ENCODE measurements at places on chromosomes 7 and 10.
A peak's percentile ranks its signal among the peaks of the same experiment; 100 is the strongest.

- DNase-seq, result no peak
Observed at GRCh38 chr10:88721392-88721791, 15.3 kb downstream of the LIPK start.

- DNase-seq, result no peak
Observed at GRCh38 chr10:29379208-29379607, 90.3 kb downstream of the LYZL1 start.

DNA sequence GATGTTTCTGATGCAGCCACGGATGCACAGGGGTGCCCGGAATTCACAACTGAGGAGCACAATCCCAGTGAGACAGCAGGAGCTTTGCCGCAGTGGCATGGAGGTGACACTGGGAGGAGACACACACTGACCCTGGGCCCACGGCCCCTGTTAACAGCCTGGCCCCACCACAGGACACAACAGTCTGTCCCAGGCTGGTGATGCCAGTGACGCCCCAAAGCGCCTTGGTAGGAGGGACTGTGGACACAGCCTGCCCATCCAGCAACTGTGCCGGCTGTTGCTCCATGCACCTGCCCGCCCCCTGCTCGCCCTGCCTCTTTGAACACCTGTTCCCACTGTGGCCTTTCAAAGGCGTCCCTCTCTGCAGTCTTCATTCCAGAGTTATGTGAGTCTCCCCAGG, 49.8 kb downstream of the KLF6 start:
- DNase-seq, result no peak

GRCh38 chr7:125661-126060, 66.7 kb upstream of the FAM20C start:
- DNase-seq, result no peak

GRCh38 chr7:94313926-94314325, 80.8 kb upstream of the COL1A2 start:
- no peak for DNase-seq

GRCh38 chr10:80156216-80156615, 23.7 kb downstream of the PLAC9 start:
- DNase-seq, result no peak

- DNase-seq, result no peak
Observed at GRCh38 chr10:63752318-63752717, 231.1 kb downstream of the REEP3 start.

GRCh38 chr7:100801833-100802568, 25.3 kb downstream of the EPHB4 start:
- peak; percentile 9 for DNase-seq

DNA sequence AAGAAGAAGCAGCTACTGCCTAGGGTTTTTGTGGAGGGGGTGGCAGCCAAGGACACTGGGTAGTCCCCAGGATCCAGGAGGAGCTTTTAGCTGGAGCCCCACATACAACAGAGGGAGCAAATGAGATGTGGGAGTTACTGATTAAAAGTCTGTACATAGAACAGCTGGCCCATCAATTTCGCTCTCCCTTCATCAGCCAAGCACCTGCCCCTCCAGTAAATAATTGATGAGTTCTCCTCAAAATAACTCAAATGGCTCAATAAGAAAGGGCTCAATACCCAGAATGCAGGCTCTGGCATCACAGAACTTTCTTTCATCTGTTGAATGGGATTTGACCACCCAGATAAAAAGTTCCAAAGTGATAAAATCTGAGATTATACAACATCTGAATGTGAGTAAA, 15.1 kb upstream of the WNT8B start:
- no peak for DNase-seq

GRCh38 chr10:87519582-87519981, 14.9 kb downstream of the MINPP1 start:
- no peak for DNase-seq

DNA sequence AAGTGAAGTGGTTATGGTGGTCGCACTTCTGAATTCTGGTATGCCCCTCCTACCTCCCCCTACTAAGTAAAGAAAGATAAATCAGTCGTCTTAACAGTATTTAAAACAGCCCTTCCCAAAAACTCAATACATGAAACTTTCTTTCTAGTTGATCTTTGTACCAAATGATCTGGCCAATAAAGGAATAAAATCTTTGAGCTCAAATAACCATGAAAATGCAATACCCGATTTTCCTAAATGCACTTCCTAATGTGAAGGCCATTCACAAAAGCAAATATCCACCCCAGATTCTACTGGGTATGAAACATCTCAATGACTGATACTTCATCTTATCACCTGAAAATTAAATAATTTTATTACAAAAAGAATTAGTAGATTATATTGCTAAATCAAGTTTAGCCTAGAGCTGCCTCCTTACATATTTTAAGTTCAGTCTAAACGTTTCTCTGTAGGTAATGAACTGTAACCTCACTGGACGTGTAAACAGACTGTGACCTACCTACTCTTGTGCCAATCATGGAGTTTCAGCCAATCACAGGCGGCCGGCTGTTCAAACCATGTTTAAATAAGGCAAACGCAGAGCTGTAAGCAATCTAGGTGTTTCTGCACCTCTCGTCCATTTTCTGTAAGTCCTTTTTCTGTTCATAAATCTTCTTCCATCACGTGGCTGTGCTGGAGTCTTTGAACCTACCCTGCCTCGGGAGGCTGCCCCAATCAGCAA, 146.9 kb upstream of the AKR1E2 start:
- no peak for DNase-seq

GRCh38 chr10:24010436-24010970, 198.4 kb upstream of the KIAA1217 start:
- DNase-seq, result no peak

- DNase-seq, result no peak
Observed at GRCh38 chr10:30178356-30178964, 119.1 kb upstream of the JCAD start.

DNA sequence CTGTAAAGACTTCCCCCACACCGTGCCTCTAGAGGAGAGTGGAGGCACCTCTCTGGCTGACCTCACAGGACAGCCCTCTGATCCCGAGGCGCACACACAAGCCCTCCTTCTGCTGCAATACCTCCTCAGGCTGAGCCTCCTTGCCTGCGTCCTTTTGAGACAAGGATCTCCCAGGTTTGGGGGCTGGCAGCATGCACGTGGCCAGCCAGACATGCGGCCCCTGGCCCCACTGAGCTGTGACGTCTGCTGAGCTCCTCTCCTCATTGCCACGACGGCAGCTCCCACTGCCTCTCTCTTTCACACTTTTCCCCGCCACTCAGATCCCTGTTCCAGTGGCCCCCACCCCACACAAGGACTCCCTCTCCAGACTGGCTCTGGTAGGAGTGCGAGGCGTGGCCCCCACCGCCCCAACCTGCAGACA, 12.2 kb upstream of the DNAAF5 start:
- no peak for DNase-seq

DNA sequence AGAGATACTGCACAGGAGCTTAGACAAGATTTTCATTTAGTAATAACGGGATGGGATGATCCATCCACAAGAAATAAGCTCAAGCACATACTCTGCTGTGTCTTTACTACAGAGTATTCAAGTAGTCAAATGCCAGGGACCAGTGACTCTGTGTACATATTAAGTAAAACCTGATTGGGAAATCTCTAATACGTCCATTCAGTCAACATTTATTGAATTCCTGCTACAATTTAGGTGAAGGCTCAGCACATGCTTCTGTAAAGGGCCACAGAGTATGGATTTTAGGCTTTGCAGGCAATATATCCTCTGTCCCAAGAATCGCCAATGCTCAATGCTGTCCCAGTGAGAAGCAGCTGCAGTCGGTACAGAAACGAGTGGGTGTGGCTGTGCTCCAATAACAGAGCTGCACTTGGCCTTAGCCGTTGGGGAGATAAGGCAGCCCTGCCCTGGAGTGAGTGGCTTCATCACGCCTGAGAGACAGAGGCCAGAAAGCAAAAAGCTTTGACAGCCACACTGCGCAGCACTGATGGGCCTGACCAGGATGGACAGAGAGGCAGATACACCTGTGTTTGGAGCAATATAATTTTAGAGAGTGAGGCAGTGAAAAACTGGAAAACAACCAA, 186.8 kb downstream of the PARD3 start:
- no peak for DNase-seq

DNA sequence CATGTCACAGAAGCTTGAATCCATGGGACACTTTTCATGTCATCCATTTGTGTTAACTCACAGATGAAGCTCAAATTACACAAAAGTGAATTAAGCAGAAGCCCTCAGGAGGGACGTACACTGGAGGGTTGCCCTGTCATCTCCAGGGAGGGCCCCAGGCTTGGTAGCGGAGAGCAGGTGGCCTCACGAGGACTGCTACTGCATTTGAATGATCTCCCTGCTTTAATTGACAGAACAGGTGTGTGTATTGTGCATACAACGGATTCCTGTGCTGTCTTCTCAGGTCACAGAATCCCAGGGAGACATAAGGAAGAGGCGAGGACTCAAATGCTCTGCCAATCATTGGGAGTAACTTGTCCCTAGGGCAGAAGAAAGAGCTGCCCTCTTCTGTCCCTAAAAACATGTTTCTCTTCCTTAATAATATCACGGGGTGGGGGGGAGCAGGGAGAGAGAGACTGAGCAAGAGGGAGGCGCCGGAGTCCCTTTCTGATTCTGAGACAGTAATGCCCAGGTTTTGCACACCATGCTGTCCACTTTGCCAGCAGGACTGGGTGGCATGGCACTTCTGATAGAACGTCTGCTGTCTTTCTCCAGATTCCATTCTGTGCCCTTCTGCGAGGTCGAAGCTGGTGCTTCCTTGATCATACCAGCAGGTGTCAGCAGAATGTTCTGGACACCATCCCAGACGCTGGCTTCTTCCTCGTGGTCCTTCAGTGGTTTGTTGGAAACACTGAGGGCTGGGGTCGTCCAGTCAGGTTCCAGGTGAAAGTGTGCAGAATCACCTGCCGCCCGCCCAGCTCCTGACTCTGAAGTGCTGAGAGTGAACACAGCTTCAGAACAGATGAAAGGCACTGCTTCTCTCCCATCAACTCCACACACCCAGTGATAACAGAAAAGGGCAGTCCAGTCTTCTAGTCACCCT, 26.2 kb upstream of the RASGEF1A start:
- peak; percentile 47 for DNase-seq

DNA sequence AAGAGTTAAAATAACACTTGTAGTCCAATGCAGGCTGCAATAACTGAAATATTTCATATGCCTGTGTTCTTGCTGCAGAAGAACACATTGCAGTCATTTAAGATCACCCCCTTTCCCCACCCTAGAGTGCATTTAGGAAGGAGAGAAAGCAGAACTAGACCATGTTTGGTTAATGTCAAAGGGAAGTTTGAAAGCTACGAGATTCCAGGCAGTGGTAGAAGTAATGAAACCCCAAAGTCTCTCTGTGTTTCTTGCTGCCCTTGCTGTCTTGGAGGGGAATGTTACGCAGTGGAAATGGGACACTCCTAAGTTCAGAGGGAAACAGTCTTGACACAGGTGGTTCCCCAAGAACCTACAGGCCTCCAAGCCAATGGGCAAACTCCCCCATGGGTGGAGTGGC, 242.9 kb downstream of the PTEN start:
- DNase-seq, result no peak

DNA sequence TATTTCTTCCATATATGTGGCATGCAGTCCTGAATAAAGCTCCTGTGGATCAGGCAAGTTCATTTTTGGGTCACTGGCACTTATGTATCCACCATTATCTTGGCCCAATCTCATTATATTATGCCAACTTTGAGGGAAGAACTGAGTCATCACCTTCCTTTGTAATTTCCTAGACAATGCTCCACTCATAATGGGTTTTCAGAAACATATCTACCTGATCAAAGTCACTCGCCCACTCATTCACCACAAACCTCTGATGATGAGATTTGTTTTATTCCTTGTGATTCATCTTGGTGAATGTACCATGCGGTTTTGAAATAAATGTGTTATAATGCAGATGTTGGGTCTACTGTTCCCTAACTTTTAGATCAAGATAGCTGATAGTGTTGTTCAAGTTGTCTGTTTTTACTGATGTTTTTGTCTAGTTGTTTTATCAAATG, 525.8 kb downstream of the KIF20B start:
- peak; percentile 10 for DNase-seq

GRCh38 chr7:110224643-110225042, 866.3 kb upstream of the LRRN3 start:
- no peak for DNase-seq

GRCh38 chr7:50396856-50397255, 53.3 kb downstream of the FIGNL1 start:
- DNase-seq, result no peak

- DNase-seq, result no peak
Observed at GRCh38 chr7:30148951-30149459, 14.2 kb downstream of the MTURN start.

GRCh38 chr7:140674899-140675701, 2.4 kb downstream of the ADCK2 start:
- DNase-seq, result no peak

- peak; percentile 72 for DNase-seq
Observed at GRCh38 chr10:77846718-77847311, 79.7 kb downstream of the DLG5 start.

GRCh38 chr10:118783776-118784545, 29.2 kb upstream of the CACUL1 start:
- peak; percentile 44 for DNase-seq

GRCh38 chr7:21944616-21945453, 864 bp downstream of the CDCA7L start:
- no peak for DNase-seq

- no peak for DNase-seq
Observed at GRCh38 chr10:131757285-131758058, 143.3 kb upstream of the PPP2R2D start.

GRCh38 chr7:16136896-16137295, 284.4 kb downstream of the CRPPA start:
- DNase-seq, result no peak

DNA sequence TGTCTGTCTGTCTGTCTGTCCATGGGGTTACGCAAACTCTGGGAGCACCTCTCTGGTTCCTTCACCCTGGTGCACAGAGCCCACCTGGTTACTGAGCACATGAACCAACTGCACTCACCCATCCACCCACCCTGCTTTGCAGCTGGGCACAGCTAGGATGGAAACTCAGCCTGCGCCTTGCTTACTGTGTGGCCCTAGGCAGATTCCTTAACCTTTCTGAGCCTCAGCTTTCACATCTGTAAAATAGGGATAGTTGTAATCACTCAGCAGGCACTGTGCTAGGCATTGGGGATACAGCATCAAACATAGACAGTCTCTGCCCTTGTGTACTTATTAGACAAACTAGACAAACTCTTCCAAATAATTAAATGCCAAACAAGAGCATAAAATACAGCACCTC, 21.8 kb upstream of the INMT start:
- DNase-seq, result no peak

GRCh38 chr10:84373000-84373399, 44.6 kb downstream of the CCSER2 start:
- DNase-seq, result no peak

- DNase-seq, result no peak
Observed at GRCh38 chr7:33300131-33300530, 170.8 kb downstream of the BBS9 start.

GRCh38 chr10:63388421-63389031, 77.3 kb downstream of the JMJD1C start:
- DNase-seq, result no peak

- DNase-seq, result no peak
Observed at GRCh38 chr7:151085329-151085690, 965 bp upstream of the AGAP3 start.

GRCh38 chr7:100562195-100563099, 11.3 kb downstream of the SAP25 start:
- DNase-seq, result no peak

- no peak for DNase-seq
Observed at GRCh38 chr10:102595897-102596296, 48.4 kb upstream of the TRIM8 start.
